Kidney capillary endothelial cell (primary cell): ENCODE measurements at places on chromosomes 12 and 14.

DNA sequence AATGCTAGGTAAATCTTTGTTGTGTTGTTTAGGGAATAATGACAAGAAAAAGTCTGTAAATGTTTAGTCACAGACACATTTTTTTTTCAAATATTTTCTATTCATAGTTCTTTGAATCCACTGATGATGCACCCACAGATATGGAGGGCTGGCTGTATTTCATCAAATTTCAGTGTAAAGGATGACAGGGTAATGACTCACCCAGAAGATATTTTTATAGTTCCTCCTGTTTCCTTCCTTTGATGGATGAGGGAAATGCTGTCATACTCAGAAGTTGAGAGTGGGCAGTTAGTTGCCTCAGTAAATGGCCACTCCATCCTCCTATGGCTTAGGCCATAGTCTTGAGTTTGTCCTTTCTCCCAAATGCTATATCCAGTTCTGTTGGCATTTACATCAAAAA is 76.9 kb upstream of the REP15 start:
- DNase-seq = peak; percentile 97

DNA sequence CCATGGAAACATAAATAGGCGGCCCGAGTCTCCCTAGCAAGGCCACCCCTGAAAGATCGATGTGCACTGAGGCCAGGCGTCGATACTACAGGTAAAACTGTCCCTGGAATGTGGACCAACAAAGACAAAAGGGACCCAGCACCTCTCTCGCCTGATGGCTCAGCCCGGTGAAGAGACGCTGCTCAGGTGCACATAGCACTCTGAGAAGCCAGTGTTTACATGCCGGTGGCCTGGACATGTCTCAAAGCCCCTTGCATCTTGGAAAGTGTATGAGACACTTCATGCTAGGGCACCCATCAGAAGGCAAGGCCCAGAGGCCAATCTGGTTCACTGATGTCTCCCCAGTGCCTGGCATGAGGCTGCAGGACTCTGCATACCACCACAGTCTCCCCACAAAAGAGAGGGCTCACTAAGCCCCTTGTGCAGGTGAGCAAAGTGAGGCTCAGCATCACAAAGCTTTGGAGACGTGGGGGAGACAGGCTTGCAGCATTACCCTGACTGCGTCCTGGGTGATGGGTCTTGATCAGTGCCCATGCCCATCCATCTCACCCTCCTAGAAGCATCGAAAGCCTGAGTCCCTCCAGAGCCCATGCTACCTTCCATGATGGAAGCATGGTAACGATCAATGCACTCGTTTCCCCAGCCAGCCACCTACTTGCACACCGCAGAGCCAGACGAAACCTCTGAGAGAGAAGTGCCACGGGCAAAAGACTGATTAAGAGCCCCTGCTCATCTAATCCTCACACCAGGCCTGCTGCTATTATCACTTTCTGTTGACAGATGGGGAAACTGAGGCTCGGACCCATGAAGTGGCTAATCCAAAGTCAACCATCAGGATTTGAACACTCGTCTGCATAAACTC is 16.1 kb downstream of the BCL11B start:
- DNase-seq = no peak

GRCh38 chr14:94079891-94080620 is 946 bp downstream of the DDX24 start:
- DNase-seq = peak; percentile 42

GRCh38 chr12:34400986-34401658 is 378.8 kb downstream of the ALG10 start:
- no peak for DNase-seq

GRCh38 chr14:68297876-68298468 is 478.4 kb downstream of the RAD51B start:
- DNase-seq = no peak

- no peak for DNase-seq
Observed at GRCh38 chr12:15677726-15678201, 111.4 kb downstream of the EPS8 start.

- no peak for DNase-seq
Observed at GRCh38 chr14:56195704-56196103, 77.5 kb downstream of the PELI2 start.

GRCh38 chr12:48542300-48542928 is 17.0 kb downstream of the OR8S1 start:
- peak; percentile 17 for DNase-seq

DNA sequence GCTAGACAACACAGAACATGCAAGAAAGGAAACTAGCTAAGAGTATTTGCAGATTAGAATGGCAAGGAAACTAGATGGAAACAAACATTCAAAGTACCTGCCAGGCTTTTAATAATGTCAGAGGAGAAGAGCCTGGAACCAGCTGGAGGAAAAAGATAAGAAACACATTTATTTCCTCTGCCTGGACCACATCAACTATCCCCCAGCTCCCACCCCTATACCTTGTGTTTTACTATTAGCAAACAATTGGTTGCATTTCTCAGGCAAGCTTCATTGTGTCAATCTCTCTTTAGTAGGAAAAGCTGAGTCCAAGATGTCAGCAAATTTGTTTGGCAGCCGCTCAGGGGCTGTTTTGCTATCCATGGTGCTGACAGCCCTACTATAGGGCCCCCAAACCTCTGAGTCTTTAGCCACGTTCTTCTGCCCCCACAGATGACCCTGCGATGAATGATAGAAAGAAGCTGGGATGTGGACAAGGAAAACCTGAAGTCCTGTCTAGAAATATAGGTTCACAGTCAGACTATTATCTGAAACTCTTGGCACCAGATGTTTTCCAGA is 11.6 kb upstream of the SYNDIG1L start:
- DNase-seq = no peak

DNA sequence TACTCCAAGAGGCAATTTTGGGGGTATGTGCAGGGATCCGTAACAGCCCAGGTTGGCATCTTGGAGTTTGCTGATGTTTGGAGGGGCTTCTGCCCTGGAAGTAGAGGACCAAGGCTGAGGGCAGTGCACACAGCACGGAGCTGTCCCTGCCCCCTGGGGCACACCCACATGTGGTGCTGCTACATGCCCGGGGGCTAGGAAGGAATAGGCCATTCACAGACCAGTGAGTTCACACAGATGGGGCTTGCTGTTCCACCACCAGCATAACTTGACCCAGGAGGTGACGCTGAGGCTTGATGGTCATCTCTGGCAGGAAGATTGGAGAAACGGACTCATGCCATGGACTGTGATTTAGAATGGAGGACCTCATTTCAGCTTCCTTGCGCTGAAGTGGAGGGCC is 231.1 kb upstream of the FKBP4 start:
- no peak for DNase-seq

DNA sequence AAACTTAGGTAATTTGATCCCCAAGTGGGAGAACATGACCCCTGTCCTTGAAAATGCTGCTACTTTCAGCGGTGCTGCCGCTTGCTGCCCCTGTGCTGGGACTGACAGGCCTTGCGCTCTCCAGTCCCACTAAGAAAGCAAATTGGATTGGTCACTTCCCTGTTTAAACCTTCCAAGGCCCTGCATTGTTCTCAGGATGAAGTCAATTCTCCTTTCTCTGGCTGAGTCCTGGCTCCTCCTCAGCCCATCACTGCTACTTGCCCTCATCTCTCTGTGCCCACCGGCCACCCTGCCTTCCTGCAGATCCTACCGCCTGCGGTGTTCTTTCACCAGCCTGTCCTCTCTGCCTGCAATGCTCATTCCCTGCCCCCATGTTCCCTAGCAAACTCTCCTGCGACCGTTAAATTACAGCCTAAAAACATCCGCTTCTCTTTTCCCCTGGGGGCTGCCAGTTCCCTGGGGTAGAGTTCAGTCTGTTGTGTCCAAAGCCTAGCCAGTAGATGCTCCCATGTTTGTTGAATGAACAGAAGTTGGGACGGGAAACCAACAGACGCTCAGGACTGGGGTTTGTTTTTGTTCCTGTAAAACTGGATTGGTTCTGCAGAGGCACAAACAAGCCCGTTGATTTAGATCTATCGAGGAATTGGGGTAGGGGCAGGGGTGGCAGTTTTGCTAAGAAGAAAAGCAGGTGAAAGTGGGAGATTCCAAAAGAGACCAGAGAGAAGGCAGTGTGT is 127.3 kb upstream of the HIF1A start:
- DNase-seq = no peak

DNA sequence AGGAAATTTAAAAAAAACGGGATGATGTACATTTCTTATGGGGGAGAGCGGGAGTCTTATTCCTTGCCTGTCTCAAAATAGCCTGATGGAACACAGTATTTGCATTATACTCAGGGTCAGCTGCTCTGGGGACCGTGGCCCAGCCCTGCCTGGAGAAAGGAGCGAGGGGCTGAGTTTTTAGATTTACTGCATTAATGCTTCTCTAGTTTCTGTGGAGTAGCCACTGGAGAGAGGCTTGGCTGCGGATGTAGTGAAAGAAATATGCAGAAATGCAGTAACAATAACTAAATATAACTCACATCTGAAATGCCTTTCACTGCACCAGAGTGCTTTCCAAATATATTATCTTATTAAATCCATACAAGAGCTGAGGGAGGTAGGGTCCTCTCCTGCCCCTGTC is 87.6 kb upstream of the MAP1LC3B2 start:
- no peak for DNase-seq

DNA sequence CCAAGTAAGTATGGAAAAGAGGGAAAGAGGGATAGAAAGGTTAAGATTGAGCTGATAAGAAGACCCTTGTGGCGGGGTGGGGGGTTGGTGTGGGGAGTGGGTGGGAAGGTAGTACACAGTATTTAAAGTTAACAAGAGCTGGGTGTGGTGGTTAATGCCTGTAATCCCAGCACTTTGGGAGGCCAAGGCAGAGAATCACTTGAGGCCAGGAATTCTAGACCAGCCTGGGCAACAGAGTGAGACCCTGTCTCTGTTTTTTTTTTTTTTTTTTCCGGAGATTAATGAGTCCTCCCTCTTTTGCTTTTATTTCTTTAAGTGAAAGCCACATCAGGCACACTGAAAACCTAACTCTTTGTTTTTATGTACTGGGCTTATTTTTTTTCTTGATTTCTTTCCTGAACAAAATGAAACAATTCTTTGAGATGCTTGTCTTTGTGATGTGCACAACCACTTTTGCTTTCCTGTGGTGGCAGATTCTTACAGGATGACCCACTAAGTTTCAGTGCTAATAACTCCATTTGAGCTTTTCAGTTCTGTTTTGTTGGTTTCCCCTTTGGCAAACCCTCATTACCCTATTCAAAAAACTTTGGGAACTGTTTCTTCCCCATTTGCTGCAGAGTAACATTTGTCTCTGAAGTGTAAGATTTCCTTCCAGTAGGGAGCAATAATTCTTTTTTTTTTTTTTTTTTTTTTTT is 54.8 kb downstream of the WNK1 start:
- no peak for DNase-seq

DNA sequence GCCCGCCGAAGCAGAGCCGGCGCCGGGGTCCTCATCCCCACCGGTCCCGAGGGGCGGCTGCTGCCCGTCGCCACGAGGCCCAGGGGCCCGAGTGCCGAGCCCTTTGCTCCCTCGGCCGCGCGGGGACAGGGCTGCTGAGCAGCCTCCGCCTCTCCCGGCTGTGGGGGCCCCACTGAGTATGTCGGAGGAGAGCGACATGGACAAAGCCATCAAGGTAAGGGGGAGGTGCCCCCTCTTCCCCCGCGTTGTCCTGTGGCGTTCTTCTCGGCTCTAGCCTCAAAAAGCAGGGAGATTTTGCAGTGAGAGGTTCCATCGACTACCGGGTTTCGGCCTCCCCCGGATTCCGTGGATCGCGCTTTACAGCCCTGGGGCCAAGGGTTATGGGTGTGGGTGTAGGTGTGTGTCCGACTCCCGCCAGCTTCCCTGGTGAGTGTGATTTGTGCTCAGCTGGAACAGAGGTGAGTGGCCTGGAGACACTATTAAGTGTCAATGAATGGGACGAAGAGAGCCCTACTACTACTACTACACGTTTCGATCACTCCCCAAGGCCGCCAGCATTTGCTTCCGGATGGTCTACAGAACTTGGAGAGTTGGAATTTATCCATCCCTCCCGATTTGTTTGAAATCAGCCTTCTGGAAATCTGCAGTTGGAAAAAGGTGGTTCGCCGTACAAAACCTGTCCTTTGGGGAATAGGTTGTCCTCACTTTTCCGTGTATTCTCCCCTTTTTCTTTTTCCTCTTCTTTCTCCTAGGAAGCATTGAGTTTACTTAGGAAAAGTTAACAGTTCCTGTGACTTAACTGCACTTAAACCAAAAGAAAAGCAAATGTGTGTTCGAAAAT is 748 bp downstream of the MAPKAPK5 start:
- peak; percentile 19 for DNase-seq

GRCh38 chr12:2494486-2495192 is 300.1 kb upstream of the FKBP4 start:
- DNase-seq = no peak

- DNase-seq = no peak
Observed at GRCh38 chr14:36443374-36443773, 76.7 kb downstream of the NKX2-1 start.

GRCh38 chr12:23484238-23484637 is 465.2 kb downstream of the SOX5 start:
- no peak for DNase-seq

DNA sequence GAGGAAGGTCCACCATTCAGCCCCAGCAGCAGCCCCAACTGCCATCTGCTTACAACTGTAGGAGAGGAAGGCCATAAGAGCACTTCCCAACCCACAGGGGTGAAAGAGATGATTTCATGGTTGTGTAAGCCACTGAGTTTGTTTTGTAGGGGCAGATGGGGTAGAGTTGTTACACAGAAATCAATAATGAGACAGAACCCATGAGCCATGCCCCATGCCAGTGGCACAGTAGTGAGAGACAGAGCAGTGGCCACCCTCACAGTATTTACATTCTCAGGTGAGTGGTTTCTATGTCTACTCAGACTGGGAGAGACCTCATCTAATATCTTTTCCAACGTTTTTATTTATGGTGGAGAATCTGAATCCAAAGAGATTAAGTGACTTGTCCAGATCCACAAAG is 68.6 kb downstream of the NUAK1 start:
- DNase-seq = no peak

- DNase-seq = no peak
Observed at GRCh38 chr12:108712165-108712924, 19.0 kb downstream of the CORO1C start.
